ENCODE measurements at places on chromosomes 12 and 14.

DNA sequence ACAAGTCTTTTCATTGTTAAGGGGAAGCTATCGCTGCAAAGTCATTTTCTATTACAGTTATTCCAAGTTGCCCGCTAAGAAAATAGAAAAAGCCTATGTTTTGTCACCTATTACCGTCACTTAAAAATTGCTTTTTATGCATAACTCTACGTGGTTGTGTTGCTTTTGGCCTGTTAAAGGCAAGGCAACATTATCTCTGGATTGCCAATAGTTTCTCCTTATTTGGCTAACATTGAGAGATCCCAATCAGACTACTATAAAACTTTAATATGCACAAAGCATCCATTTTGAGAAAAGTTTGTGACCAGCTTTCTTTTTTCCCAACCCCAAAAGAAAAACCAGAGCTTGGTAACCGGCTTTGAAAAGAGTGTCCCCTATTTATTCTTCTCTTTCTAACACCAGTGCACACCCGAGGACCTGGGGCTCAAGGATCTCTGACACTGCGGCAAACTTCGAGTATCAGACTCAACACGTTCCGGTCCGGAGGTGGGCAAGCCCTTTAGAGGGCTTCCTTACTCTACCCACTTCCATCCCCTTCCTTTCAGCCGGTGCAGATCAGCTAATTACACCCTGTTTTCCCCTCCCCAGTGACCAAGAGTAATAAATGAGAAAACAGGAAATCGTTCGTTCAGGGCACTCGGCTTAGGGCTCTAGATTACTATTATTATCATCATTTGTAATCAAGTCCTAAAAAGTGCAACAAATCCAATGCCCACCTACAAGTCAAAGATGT lies 1.2 kb downstream of the PPP1R12A start:
- DNase-seq = peak; percentile 62

DNA sequence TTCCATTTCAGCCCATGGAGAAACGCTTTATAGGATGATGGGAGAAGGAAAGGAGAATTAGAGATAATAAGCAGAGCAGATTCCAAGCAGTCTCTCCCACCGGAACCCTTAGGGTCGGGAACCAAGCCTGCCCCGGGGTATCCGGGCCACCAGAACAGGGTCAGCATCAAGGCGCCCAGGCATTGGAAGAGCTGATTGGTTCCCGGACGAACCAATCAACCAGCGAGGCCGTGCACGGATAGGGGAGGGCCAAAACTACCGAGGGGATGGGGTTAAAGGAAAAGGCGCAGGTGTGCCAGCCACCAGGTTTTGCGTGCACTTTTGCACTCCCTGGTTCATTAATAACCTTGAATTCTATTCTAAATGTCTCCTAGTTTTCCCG lies 1.7 kb downstream of the PPM1H start:
- DNase-seq = no peak

DNA sequence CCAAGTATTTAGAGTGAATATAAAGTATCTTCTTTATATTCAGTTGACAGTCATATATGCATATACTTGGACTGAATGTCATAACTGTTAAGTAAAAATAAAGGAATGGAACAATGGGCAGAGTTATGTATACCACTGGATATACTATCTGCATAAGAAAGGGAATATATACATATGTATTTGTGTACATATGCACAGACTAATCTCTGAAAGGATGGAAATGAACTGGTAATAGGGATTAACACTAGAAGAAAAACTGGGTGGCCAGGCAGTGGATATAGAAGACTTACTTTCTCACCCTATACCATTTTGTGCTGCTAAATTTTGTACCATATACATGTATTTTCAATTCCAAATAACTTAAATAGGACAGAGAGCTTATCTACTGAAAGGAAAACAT lies 200.1 kb downstream of the MED13L start:
- DNase-seq = no peak

DNA sequence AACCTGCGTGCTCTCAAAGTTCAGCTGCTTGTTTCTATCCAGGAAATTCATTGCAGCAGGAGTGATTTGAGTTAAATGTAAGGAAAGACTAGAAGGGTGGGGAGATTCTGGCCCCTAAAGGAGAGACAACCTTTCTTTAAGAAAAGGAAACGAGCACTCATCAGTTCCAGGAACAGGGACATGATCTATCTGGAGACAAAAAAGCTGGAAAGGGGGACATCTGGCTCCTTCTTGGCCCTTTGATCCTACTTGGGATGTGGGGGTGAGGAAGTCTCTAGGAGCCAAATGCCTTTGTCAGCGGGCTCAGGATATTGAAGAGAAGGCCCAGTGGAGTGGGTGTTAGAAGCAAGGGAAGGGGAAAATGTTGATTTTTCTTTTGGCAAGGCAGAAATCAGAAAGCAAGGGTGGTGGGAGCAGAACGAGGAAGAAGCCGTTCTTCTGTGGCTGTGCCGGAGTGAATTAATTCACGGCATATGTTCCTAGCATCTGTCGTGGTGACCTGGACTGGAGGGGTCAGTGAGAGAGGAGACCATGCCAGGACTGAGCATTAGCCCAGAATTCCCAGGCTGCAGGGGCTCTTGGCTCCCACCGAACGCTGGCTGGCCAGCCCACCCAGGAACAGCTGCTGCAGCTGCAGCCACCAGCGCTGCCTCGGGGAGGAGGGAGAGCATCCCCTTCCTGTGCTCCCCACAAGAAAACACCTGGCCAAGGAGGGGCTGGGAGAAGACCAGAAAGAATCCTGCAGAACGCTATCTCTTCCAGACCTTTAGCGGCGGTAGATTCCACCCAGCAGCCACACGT lies 62.8 kb upstream of the GPATCH2L start:
- no peak for DNase-seq

DNA sequence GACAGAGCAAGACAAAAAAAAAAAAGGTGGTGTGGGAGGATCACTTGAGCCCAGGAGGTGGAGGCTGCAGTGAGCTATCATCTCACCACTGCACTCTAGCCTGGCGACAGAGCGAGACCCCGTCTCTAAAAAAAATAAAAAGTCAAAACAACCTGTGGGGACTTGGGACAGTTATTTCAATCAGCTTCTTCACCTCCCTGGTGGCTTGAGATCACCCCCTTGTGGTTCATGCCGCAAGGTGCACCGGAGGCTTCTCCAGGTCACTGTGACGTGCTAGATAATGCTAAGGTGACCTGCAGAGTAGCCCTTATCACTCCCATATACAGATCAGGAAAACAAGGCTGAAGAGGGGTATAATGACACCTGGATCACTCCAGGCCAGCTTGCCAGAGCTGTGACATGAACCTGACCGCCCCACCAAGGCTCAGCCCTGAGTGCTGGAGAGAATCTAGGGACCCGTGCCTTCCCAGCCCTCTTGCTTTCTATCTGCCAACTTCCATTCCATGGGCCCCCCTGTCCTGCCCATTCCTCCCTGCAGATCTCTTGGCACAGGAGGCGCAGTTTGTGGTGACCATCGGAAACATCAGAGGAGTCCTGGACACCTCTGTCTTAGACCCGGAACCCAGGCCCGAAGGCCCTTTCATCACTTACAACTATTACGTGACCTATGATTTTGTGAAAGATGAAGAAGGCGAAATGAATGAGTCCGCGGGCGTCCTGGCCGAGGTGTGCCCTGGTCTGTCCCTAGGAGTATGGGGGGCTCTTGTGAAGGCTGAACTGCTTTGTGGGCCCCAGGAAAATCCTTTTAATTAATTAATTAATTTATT lies 8.1 kb downstream of the LRRC43 start:
- peak; percentile 82 for DNase-seq

DNA sequence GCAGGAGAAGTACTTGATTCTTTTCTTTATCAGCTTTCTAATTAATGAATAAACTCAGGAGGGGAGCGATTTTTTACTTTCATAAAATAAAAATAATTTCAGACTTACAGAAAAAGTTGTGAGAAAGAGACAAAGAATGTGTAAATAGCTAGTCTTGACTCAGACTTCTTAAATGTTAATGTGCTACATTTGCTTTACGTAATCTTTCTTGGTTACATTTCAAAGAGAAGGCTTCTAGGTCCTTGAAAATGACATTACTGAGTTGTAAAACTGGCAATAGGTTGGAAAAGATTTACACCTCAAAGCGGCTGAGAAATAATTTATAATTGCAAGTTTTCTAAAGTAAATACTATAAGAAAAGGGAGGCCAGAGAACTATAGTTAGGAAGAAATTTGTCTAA lies 28.6 kb downstream of the GABARAPL1 start:
- no peak for DNase-seq

DNA sequence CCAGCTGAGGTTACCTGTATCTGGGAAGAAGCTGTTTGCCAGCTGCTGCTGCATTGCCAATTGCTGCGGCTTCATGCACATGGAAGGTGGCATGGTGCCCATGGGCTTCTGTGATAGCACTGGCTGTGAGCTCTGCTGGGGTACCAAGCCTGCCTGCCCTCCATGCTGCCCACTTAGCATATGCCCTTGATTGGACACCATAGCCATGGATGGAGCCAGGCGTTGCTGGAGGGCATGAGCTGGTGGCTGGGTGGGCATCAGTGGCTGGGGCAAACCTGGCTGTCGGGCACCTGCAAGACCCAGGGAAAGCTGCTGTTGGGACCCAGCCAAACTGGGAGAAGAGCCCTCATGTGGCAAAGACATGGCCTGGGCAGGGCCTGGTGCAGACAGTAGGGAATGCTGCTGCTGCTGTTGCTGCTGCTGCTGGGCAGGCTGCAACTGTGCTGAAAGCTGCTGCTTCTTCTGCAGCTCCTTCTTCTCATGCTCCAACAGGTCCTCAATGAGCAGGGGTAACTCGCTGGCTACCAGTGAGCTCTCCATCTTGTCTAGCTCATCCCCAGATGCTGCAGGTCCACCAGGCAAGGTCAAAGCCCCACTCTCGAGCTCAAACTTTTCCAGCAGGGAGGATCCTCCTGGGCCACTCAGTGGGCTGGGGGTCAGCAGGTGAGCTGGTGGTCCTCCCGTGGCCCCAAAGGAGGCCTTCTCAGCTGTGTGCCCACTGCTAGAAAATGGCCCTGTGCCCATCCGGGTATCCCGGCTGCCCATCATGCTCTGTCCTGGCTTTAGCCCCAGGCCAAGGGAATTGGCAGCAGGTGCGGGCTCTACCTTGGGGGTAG lies 18.8 kb upstream of the PRKAG1 start:
- DNase-seq = no peak

Measured in NB4 (cell line).